Pancreas (tissue), 10 donors: ENCODE measurements at places on chromosomes 1 and 21. TPM values are rescaled to one million over a fixed set of nuclear protein-coding genes. Genes with fewer than 3 reads are reported as not detected.

RGS8 gene
- not detected for total RNA-seq

GRCh38 chr1:244633140-244633539, 19.8 kb upstream of the DESI2 start:
- DNase-seq, result no peak

AGT gene
- total RNA-seq, result 16.4 TPM

DNA sequence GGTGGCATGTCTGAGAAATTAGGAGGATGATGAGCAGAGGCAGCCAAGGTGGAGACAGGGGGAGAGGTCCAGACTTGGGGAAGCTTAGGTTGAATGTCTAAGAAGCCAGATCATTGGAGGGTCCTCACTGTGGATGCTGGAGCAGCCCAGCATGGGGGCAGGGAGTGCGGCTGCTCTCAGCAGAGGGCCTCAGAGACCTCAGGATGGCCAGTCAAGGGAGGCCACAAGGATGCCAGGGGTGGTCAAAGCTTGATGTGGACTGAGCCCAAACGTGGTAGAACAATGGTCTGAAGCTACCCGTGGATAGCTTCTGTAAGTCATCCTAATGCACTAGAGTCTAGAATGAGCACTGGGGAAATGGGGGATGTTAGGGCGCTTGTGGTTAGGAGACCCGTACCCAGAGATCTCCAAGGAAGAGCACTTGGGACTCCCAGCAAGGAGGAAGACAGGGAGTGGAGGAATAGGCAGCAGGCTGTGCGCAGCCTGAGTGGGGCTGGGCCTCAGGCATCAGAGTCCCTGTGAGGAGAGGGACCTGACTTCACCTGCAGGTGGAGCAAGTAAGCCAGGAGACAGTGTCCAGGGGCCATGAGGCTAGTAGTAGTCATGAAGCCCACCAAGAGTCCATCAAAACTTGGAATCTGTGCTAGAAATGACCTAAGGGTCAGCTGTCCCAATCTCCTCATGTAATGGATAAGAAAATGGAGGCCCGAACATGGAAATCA, 4.3 kb upstream of the S100A9 start:
- no peak for DNase-seq

GRCh38 chr21:19343711-19344110, 940.1 kb upstream of the TMPRSS15 start:
- DNase-seq, result no peak

- DNase-seq, result no peak
Observed at GRCh38 chr1:61425040-61425439, 299.9 kb downstream of the TM2D1 start.
